ENCODE measurements at places on chromosomes 2 and 18. TPM values are rescaled to one million over a fixed set of nuclear protein-coding genes. Genes with fewer than 3 reads are reported as not detected.

TTN gene
- 10.1 TPM for total RNA-seq

CGREF1 gene
- total RNA-seq = 8.5 TPM

OR6B2 gene
- not detected for total RNA-seq

MAP4K3 gene
- 70.6 TPM for total RNA-seq

VWA3B gene
- not detected for total RNA-seq

EPB41L3 gene
- 37.7 TPM for total RNA-seq

MC2R gene
- total RNA-seq = not detected

FAM237A gene
- total RNA-seq = not detected

ATP6V1B1 gene
- total RNA-seq = not detected

DNAJC5G gene
- total RNA-seq = 0.33 TPM

CHN1 gene
- 9.5 TPM for total RNA-seq

ARHGEF33 gene
- total RNA-seq = 1.7 TPM

MARS2 gene
- total RNA-seq = 4.6 TPM

ALLC gene
- not detected for total RNA-seq

PER2 gene
- total RNA-seq = 6.5 TPM

AMER3 gene
- total RNA-seq = not detected

RMND5A gene
- total RNA-seq = 44.9 TPM

PTGR3 gene
- total RNA-seq = 29.6 TPM

Data from thyroid gland (tissue), 4 donors.